ENCODE measurements at places on chromosomes 1 and 21.

DNA sequence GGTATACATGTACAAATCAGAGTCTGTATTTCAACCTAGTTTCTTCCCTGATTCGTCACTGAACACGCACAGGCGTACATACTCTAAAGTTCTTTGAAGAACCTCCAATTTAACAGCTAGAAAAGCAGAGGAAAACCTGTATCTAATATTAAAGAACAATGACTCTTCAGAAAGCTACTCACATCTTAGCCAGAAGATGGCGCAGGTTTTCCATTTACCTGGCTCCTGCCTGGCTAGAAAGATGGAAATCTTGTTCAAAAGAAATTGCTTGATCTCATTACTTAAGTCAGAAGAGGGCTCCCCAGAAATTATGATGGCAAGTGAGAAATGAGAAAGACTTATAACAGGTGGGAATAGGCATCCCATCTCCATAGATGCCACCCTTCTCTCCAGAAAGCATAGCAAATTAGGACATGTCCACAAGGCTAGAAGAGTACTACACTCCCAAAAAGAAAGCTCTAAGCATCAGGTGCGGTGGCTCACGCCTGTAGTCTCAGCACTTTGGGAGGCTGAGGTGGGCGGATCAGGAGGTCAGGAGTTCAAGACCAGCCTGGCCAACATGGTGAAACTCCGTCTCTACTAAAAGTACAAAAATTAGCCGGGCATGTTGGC is 19.0 kb upstream of the L1TD1 start:
- DNase-seq = peak; percentile 40

- DNase-seq = no peak
These were observed 17.3 kb downstream of the SLC9A1 start for GRCh38 chr1:27137544-27138075.

- no peak for DNase-seq
These were observed 2.1 kb downstream of the BGLAP start for GRCh38 chr1:156244126-156244525.

GRCh38 chr1:243455760-243456651 is 200.2 kb downstream of the SDCCAG8 start:
- no peak for DNase-seq

- no peak for DNase-seq
These were observed 72.7 kb downstream of the WDR4 start for GRCh38 chr21:42806509-42807140.

DNA sequence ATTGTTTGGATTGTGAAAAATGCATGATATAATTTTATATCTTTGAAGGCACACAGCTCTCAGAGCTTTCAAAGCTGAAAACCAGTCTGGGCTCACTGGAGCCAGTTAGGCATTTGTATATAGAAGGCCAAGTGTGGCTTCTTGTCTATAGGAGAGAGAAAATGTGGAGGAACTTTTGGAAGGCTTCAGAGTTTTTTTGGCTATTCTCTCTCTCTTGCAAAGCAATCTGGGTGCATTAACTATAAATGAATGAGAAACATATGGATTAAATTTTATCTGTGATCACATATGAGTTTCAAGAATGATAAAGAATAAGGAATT is 216.7 kb upstream of the HOOK1 start:
- no peak for DNase-seq

DNA sequence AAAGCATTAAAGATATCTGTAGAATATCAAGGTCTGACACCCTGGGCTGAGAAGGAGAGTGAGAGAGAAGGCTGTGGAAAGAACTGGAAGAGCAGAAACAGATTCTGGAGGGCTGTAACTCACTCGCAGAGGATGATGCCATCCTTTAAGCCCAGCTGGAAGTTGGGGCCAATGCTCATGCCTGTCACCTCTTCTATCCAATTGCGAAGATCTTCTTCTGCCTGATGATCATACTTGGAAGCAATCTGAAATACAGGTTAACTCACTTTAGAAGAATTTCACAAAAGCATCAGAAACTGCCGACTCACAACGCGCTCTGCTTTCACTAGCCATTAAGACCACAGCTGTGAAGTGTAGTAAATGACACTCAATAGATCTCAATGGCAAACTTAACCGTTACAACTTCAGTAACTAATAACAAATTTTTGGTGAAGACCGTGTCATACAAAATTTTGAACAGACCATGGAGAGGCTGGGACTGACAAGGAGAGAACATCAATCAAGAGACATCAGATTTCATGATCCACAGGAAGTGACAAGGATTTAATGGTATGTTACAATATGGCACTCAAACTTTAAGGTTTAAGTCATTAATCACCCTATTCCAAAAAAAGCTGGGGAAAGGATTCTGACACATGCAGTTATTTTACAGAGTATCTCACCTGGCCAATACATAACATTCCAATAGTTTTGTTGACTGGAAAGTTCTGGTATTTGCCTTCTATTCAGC is 23.5 kb downstream of the CNN3 start:
- DNase-seq = no peak

GRCh38 chr1:239703075-239703474 is 316.7 kb downstream of the CHRM3 start:
- DNase-seq = no peak

DNA sequence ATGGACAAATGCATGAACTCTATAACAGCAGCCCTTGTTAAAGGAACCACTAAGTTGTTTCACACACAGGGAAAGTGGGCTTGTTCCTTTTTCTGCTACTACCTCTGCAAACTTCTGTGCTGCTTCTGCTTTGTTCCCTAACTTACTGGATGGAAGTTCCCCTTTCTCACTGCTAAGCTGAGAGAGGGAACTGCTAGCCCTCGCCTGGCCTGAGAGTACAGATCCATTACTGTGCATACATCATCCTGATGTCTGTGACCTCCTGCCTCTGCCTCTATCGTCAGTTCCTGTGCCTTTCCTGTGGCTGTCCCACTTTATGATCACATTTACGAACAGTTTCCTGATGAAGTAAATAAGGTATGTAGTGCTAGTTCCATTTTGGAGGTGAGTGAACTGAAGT is 3.5 kb downstream of the GNAT2 start:
- DNase-seq = peak; percentile 55

- no peak for DNase-seq
These were observed 137.6 kb downstream of the ZZZ3 start for GRCh38 chr1:77544845-77545244.

- no peak for DNase-seq
These were observed 5.4 kb upstream of the TENT5C start for GRCh38 chr1:117600325-117600943.

DNA sequence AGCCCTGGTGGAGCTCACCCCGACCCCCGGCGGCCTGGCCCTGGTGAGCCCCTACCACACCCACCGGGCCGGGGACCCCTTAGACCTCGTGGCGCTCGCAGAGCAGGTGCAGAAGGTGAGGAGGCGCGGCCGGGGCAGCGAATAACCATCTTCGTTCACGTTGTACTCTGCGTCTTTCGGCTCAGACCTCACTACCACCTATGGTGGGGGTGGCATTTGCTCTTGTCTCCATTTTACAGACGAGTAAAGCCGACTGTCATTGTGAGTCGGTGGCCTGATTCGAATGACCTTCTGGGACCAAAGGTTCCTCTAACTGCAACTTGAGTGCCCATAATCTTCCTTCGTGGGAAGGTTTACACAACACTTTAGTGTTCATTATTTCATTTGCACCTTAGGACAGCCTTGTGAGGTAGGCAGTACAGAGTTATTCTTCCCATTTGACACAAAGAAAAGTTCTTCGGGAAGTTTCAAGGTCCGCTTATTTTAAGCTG is 506 bp downstream of the C1orf50 start:
- no peak for DNase-seq

DNA sequence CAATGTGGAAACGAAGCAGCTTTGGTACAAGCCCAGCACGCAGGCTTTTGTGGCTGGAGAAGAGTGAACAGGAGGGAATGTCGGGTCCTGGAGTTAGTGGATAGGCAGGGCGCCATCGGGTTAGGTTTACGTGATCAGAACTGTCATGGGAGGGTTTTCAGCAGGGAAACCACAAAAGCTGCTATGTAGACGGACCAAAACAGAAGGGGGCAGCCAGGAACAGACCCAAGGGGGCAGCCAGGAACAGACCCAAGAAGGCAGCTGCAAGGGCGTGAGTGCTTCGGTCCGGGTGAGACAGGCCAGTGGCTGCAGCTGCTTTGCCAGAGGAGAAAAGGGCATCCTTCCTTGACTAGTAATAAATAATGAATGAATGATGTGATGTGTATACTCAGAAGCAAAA is 77.5 kb upstream of the KIF1B start:
- DNase-seq = no peak

DNA sequence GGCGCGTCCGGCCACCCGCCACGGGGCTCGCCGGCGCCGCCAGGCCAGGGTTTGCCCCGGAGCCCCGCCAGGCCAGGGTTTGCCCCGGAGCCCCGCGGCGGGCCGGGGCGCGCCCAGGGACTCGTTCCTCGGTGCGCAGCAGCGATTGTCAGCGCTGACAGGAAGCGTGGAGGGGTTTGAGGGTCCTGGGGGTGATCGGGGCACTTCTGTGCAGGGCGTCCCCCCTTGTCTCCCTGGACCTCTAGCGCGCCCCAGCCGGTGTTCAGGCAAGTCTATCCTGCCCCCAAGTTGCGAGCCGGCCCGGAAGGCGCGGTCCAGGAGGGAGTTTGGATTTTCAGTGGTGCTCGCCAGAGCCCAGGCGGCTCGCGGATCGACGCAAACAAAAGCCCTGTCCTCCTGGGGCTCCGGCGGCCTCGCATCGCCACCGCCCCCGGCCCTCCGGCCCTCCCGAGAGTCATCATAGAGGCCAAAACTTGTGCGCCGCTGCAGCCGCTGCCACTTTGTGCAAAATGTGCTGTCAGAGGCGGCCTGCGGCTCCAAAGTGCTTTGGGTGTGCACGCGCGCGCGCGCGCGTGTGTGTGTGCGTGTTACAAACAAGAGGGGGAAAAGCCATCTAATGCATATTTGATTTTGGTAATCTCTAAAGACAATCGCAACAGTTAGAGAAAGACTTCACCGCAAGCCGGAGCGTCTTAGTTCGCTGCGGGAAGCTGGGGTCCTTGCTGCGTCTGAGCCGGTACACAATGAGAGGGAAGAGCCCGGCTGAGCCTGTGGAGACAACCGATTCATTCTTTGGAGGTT is 1.0 kb downstream of the ROR1 start:
- DNase-seq = no peak
